ENCODE measurements at places on chromosomes 5 and 9.

GRCh38 chr9:38649731-38650363 lies 29.5 kb upstream of the ANKRD18A start:
- DNase-seq: no peak

- no peak for DNase-seq
Observed at GRCh38 chr9:35533398-35533797, 43.5 kb downstream of the RUSC2 start.

GRCh38 chr9:107648153-107648715 lies 158.7 kb upstream of the KLF4 start:
- DNase-seq: no peak

GRCh38 chr5:180301253-180301652 lies 9.4 kb upstream of the MAPK9 start:
- DNase-seq: no peak

- DNase-seq: no peak
Observed at GRCh38 chr9:84990416-84990815, 320.9 kb downstream of the NTRK2 start.

All from Kasumi-1 (cell line).